ENCODE measurements at places on chromosomes 11 and 22. TPM values are rescaled to one million over a fixed set of nuclear protein-coding genes. Genes with fewer than 3 reads are reported as not detected.

Gene ASPHD2
- 19.0 TPM for total RNA-seq

Gene ZNF280B
- total RNA-seq: 1.8 TPM

Gene AGBL2
- 1.7 TPM for total RNA-seq

Gene HORMAD2
- not detected for total RNA-seq

Gene OR51B4
- not detected for total RNA-seq

Gene MUC2
- total RNA-seq: not detected

Gene TOMM22
- 61.0 TPM for total RNA-seq

Gene NXPE4
- not detected for total RNA-seq

Gene DEUP1
- total RNA-seq: not detected

Gene ART5
- total RNA-seq: not detected

Gene RAG2
- not detected for total RNA-seq

Gene ACCSL
- not detected for total RNA-seq

Gene SYT12
- total RNA-seq: 0.37 TPM

Gene C2CD2L
- 32.8 TPM for total RNA-seq

Gene CADM1
- 1,339 TPM for total RNA-seq

Gene ZNF280A
- not detected for total RNA-seq

Gene CELF1
- total RNA-seq: 261 TPM

Gene OTOG
- not detected for total RNA-seq

Gene SYCE3
- not detected for total RNA-seq

Gene TREH
- not detected for total RNA-seq

Gene SPI1
- total RNA-seq: not detected

Gene OR51E2
- not detected for total RNA-seq

Gene WBP2NL
- total RNA-seq: not detected

Gene MGAT3
- total RNA-seq: 12.8 TPM

Gene GPHA2
- total RNA-seq: not detected
